ENCODE measurements at places on chromosomes 1 and 21. TPM values are rescaled to one million over a fixed set of nuclear protein-coding genes. Genes with fewer than 3 reads are reported as not detected.

DNA sequence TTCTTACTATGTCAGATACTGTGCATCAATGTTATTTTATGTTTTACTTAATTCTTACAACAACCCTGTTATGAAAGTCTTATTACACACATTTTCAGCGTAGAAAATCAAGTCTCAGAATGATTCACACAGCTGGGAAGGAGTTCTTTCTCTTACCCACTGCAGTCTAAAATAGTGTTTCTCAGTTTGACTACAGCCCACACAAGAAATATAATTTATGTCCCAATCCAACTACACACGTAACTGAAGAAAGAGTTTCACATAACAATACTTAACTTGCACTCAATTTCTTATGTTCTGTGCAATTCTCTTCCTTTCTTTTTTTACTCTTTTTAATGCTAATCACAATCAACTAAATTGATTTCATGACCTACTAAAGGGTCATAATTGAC lies 252.8 kb upstream of the ADGRL2 start:
- DNase-seq, result no peak

DNA sequence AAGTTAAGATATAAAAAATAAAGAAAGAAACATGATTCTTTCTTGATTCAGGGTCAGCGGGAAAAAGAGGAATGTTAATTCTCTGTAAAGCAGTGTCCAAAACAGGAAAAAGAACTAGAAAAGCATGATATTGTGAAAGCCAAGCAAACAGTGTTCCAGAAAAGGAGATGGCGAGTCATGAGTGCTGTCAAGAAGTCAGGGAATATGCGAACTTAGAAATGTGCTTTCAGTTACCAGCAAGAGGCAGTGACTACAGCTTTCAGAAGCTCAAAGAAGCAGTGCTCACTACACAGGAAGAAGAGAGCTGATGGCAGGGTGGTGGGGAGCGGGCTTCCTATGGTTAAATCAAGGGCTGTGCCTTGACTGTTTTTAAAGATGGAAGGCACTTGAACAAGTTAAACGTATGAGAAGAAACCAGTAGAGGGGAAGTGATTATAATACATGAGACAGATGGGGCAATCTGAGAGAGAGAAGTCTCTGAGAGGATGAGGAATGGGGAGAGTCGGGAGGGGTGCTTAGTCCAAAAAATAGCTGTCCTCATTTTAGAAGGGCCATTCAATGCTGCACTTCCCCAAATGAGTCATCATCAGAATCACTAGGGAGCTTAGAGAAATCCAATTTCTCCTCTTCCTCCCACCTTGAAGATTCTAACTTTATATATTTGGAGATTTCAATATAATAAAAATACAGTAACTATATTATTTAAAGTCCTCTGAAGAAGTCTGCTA lies 90.4 kb downstream of the KCNK1 start:
- DNase-seq, result no peak

DNA sequence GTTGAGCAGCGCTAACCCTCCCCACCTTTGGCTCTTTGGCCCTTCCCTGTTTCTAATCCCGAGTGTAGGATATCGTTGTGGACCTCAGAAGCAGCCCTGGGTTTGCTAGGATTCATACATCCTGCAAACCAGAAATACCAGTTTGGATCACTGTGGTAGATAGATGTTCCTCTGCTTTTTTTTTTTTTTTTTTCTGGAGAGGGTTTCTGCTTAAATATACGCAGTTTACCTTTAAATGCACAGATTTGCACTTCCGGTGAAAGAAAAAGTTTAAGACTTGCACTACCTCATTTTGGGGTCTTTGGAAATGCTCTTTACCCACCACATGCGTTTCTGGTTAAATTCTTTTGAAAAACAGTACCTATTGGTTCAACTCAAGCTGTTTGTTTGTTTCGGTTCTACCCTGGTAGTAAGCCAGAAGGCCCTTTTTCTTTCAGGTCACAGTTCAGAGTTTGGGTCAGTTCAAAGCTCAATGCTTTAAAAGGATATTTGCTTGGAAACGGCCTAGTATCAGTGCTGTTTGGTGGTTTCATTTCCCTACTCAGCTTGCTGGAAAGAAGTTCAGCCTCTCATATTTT lies 908 bp downstream of the DDI2 start:
- no peak for DNase-seq

GRCh38 chr1:157856538-157856937 lies 14.9 kb upstream of the CD5L start:
- DNase-seq, result no peak

The EXO1 gene
- total RNA-seq, result 43.7 TPM

The FNBP1L gene
- 115 TPM for total RNA-seq

The C1orf94 gene
- 1.9 TPM for total RNA-seq

The SLFNL1 gene
- not detected for total RNA-seq

The S100A7 gene
- total RNA-seq, result not detected

The EFHD2 gene
- total RNA-seq, result 16.5 TPM

The YTHDF2 gene
- total RNA-seq, result 196 TPM

DNA sequence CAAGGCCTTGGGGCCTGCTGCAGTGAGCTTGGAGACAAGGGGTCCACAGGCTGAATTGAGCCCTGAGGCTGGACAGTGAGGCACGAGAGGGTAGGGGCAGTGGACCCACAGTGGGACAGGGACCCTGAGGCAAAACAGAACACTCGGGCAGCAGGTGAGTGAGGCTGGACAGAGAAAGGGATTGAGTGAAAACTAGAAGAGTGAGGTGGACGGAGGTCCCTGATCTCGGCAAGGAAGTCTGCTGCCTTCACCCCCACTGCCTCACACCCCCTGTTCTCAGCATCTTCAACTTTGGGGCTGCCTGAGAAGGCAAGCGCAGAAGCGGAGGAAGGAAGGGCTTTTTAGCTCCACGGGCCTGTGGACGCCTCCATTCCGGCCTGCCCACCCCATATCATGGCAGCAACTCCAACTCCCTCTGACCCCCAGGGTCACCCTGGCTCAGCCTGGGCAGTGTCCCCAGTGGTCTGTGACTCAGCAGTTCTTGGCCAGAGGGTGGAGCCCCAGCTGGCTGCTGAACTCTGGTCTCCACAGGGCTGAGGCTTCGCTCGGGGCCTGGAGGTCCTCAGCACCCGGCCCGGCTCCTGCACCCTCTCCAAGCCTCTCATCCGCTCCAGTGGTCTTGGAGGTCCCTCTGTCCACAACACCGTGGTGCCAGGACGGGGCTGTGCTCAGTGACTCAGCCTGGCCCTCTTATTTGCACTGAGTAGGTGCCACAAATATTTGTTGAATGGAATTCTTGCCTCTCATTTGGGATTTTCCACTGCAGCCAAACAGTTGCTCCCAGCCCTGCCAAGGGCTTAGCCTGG lies 60.0 kb upstream of the EPS8L3 start:
- no peak for DNase-seq

GRCh38 chr1:74835051-74835450 lies 102.1 kb downstream of the TYW3 start:
- no peak for DNase-seq

- DNase-seq, result no peak
Observed at GRCh38 chr21:42118901-42119300, 47.8 kb downstream of the UMODL1 start.

- DNase-seq, result no peak
Observed at GRCh38 chr1:44939061-44939460, 47.3 kb downstream of the EIF2B3 start.

DNA sequence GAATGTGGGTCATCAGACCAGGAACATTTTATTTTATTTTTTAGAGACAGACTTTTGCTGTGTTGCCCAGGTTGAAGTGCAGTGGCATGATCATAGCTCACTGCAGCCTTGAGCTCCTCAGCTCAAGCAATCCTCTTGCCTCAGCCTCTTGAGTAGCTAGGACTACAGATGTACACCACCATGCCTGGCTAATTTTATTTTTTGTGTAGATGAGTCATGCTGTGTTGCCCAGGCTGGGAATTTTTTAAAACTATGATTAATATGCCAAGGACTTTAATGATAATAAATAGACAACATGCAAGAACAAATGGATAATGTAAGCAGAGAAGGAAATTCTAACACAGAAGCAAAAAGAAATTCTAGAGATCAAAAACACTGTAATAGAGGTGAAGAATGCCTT lies 142.4 kb downstream of the AK5 start:
- DNase-seq, result no peak

Data from H9 (cell line).